ENCODE measurements at places on chromosomes 6 and 20. TPM values are rescaled to one million over a fixed set of nuclear protein-coding genes. Genes with fewer than 3 reads are reported as not detected.

FGD2 gene
- total RNA-seq = 4.7 TPM

SAMD5 gene
- total RNA-seq = not detected

VWA7 gene
- total RNA-seq = 11.0 TPM

DDAH2 gene
- 22.1 TPM for total RNA-seq

TFAP2D gene
- total RNA-seq = not detected

ZNF165 gene
- 0.40 TPM for total RNA-seq
